ENCODE measurements at places on chromosomes 5 and 9. TPM values are rescaled to one million over a fixed set of nuclear protein-coding genes. Genes with fewer than 3 reads are reported as not detected.

The OR1J2 gene
- 0.42 TPM for total RNA-seq

The ARID3C gene
- not detected for total RNA-seq

The GABRA6 gene
- total RNA-seq: not detected

The IFNA21 gene
- not detected for total RNA-seq

Data from ureter (tissue), 1 donor.